CD8-positive, alpha-beta memory T cell (primary cell): ENCODE measurements at places on chromosomes 1 and 21.

GRCh38 chr1:30515755-30516484 lies 207.5 kb downstream of the MATN1 start:
- no peak for DNase-seq

DNA sequence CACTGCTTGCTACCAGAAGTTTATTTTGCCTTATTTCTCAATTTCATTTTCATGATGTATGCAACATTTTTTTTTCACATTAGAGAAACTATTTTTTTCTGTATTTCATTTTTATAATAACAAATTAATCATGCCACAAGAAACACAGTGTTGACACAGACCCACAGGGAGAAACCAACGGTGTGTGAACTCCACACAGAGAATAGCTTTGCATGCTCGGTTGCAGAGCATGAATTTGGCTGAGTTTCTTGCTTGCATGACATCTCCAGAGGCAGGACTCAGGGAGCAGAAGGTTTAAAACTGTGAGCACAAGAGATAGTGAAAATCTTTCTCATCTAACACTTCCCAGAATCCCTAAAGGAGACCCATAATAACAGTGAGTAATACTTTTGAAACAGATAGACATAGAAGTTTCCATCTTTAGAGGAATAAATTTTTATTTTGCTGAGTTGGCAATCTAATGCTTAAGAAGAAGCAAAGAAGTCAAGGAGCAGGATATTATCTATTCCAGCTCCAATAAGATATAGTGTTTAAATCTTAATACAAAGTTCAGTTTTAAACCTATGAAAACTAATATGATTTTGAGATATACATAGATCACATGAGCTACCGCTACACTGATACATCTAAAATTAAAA lies 890.9 kb downstream of the MRPL39 start:
- DNase-seq = no peak

DNA sequence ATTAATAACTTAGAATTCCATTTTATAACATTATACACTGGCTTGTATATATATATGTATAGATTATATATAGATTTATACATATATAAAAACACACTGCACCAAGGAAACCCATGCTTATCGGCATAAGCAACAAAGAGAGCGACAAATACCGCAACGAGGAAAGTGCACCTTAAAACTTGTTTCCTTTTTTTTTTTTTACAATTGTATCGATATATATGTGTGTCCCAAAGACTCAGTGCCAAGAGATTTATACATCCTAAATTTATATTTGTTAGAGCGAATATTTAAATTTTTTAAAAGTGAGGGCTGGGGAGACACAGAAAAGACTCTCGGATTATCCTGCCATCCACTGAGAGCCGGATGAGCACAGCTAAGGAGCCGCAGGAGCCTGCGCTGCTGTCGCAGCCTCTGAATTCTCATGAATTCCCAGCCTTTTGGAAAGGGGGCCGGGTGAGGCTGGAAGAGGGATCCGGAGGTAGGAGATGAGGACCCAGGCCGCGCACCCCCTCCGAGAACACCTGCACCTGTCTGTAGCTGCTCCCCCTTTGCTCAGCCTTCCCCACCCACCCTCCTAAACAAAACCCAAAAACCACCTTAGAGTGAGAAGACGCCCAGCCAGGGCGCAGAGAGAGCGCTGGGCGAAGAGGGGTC lies 5.2 kb downstream of the DMRTA2 start:
- DNase-seq = no peak

- DNase-seq = no peak
Measured at GRCh38 chr1:31198150-31198549, 41.5 kb downstream of the NKAIN1 start.

DNA sequence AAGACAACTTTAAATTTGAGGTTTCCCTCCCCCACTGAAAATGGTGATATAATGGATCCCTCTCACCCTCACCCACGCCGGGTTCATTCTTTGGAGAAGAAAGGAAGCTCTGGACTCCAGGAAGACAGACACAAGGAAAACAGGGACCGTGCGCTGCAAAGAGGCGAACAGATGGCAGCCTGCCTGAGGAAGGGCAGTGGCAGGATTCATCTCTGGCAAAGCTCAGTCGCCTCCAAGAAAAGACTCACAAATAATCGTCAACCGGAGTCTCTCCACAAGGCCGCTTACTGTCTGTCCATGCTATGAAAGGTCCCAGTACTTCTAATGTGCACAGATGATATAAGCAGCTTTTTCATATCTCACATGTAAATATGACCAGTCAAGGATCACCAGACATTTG lies 110.3 kb downstream of the TIAM1 start:
- DNase-seq = no peak

GRCh38 chr1:42317308-42317707 lies 17.7 kb downstream of the FOXJ3 start:
- no peak for DNase-seq

DNA sequence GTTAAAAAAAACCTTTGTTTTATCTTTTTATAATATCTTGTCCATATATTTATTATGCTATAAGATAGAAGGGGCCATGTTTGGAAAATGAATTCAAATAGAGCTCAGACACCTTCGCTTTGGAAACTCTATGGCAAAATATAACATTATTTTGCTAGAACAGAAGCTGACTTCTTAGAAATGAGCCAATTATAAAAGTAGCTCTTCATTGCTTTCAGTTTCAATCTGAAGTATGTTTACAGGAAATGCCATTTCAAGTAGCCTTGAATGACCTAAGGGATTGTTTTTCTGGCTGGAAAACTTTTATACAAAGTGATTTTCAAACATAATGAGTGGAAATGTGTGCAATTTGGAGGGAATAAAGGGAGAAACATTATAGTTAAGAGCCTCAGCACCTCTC lies 37.8 kb upstream of the GBP5 start:
- DNase-seq = peak; percentile 10

DNA sequence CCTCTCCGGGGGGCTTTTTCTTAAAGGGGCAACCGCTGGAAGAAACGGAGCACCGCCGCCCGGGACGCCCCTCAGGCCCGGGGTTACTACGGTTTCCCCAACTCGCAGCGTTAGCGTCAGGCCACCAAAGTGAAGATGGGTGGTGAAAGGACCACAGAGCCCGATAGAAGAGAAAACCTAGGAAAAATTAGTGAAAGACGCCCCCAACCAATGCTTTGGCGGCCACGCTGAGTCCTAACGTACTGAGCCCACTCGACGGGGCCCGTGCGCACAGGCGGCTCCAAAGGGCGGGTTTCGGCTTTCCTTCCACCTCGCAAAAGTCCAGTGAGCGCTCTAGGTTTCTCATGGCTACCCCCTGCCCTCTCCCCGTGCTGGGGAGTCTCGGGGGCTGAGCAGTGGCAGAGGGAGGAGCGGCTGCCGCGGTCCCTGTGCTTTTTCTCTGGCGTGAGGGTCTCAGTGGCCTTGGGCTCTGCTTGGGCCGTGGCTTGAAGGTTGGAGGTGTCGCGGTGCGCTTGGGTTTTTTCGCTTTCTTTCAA lies 12.2 kb upstream of the SPEN start:
- no peak for DNase-seq

- DNase-seq = no peak
Measured at GRCh38 chr1:16605532-16606505, 7.5 kb downstream of the NBPF1 start.

- DNase-seq = no peak
Measured at GRCh38 chr1:67013573-67013972, 40.4 kb downstream of the SLC35D1 start.

DNA sequence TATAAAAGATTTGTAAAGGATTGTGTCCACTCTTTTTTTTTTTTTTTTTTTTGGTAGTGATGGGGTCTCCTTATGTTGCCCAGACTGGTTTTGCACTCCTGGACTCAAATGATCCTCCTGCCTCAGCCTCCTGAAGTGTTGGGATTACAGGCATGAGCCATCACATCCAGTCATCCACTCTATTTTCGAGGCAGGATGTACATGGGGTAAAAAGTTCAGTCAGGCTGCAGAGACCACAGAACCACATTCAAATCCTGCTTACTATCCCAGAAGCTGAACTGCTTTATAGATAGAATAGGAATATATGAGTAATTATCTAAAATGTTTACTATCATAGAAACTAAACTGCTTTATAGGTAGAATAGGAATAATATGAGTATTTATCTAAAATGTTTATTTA lies 26.0 kb upstream of the KCNK2 start:
- no peak for DNase-seq

GRCh38 chr1:240004086-240004749 lies 87.5 kb upstream of the FMN2 start:
- DNase-seq = no peak

DNA sequence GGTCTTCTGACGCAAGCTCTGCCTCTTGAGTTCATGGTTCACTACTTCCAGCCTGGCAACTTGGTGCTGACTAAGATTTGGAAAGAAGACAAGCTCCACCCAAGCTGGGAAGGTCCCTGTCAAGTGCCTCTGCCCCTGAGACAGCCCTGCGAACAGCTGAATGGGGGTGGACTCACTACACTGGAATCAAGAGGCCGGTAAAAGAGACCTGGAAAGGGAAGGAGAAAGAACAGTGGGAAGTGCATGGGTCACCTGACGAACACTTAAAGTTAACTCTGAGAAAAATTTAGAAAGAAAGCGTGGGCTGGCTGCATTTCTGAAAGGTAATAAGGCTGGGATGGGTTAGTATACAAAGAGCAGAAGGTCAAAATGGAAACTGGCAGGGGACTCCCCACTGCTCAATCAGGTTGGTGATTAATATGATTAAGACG lies 26.1 kb upstream of the ZNF496 start:
- no peak for DNase-seq

DNA sequence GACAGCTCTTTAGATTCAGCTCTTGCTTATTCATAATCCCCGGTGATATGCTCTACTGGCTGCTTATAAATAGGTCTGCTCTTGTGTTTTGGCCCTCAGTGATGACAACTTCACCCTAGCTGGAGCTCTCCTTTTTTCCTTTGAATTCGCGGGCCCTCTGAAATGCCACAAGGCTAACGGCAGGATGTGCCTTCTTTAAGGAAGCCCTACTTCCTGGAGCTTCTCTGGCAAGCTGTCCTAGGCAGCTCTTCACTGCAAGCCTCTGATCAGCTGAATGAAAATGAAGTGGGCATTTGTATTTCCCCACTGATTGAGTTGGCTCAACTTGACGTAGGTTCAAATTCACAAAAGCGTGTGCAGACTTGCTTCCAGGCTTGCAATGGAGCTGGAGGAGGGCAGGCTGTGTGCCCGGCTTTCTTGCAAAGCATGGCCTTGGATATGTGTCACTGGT lies 22.2 kb downstream of the SGIP1 start:
- DNase-seq = no peak

DNA sequence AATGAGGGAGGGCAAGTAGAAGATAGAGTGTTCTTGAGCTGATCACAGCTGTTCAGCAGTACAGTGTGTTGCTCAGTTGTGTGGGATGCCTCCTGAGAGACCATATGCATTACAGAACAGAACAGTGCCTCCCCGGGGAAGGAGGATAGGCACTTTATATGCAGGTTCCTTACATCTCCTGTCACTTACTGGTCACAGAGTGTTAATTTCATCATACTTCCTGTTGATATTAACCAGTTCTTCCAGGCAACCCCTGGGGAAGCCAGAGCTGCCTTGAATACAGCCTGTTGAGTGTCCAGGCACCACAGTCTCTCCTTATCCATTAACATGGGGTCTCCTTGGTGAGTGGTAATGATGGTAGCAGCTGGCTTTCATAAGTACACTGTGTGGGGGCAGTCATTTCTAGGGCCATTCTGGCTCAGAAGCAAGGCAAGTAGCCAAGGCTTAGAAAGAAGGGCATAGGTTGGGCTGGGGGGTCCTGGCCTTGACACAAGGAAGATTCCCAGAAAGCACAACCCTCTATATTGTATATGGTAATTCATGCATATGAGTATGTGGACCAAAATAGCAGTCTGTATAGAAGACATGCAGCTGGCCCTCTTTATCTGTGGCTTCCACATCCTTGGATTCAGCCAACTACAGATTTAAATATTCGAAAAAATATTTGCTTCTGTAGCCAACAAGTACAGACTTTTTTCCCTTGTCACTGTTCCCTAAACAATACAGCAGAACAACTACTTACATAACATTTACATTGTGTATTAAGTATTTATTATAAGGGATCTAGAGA lies 142.4 kb downstream of the ZP4 start:
- no peak for DNase-seq

GRCh38 chr1:36722871-36723270 lies 240.2 kb upstream of the CSF3R start:
- DNase-seq = no peak

- no peak for DNase-seq
Measured at GRCh38 chr1:176098560-176098959, 108.5 kb downstream of the COP1 start.

DNA sequence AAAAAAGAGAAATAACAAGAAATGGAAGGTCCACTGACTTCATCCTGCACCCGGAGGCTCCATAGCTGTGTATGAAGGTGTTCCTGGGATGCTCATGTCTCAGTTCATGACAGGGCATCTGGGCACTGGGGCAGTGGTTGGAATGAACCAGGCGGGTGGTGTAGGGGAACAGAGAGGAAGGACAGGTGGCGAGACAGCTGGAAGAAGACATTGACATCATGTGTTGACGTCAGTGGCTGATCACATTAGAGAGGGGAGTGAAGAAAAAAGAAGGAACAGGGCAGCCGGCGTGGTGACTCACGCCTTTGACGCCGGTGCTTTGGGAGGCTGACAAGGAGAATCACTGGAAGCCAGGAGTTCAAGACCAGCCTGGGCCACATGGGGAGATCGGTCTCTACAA lies 50.1 kb downstream of the HUNK start:
- no peak for DNase-seq

GRCh38 chr1:154158307-154159125 lies 3.6 kb upstream of the NUP210L start:
- DNase-seq = no peak

GRCh38 chr1:18632218-18632588 lies 1.6 kb downstream of the PAX7 start:
- no peak for DNase-seq

DNA sequence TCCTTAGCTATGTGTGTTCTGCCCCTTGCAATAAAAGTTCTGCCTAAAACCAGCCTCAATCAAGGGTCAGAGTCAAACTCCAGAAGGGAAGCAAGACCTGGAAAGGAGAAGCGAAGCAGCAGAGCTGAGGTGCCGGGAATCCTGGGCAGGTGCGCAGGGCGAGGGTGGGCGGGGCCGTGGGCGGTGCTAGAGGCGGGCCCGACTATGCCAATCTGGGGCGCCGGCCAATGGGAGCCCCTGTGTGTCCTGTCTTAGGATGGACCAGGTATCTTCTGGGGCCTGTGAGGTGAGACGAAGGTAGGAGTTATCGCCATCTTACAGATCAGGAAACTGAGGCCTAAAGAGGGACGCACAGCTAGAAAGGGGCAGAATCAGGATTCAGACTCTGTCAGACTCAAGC lies 120.3 kb downstream of the PTPRU start:
- DNase-seq = no peak

DNA sequence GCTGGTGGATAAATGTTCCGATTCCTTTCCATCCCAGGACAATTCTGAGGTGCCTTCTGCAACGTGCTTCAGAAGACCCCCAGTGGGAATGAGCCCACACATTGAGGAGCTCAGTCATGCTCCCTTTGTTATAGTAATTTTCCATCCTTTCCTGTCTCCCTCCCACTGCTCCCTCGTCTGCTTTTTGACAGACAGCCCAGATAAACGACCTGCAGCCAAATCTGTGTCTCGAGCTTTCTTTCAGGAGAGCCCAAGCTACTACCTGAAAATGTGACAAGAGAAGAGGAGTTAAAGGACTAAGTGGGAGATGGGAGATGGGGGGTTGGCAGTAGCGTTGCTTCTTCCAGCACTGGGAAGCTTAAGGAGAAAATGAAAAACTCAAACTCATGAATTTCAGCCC lies 65.9 kb upstream of the LRRN2 start:
- no peak for DNase-seq
